ENCODE measurements at places on chromosomes 12 and 14.

DNA sequence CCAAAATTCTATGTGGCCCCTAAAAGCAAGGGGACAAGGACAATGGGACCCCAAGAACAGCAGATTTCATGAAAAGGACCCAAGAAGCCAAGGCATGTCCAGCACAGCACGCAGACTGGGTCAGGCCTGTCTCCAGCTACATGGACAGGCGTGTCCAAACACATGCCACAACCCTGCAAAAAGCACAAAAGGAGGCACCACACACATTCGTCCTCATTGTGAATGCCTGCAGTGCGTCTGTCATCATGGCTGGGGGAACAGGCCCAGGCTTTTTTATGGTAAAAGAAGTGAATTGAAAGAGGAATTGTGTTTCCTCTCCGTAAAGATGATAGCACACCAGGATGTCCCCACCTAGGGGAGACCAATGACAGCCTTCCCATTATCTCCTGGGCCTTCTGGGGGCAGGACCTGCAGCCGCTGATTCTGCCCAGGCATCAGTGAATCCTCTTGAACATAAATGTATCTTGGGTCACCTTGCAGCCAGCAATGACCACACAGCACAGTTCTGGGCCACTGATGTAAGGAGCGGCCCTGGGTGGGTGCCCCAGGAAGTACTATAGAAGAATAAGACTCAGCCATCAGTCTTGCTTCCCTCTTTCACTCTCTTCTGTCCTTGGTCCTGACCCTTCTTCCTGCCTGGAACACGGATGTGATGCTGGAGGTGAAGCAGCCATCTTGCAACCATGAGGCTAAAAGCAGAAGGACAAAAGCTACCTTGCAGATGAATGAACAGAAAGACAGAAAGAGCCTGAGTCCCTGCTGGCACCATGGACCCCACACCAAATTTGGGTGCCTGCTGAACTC is 29.8 kb upstream of the C14orf180 start:
- no peak for DNase-seq

- no peak for DNase-seq
These were observed 67.3 kb upstream of the USP15 start for GRCh38 chr12:62192903-62193250.

DNA sequence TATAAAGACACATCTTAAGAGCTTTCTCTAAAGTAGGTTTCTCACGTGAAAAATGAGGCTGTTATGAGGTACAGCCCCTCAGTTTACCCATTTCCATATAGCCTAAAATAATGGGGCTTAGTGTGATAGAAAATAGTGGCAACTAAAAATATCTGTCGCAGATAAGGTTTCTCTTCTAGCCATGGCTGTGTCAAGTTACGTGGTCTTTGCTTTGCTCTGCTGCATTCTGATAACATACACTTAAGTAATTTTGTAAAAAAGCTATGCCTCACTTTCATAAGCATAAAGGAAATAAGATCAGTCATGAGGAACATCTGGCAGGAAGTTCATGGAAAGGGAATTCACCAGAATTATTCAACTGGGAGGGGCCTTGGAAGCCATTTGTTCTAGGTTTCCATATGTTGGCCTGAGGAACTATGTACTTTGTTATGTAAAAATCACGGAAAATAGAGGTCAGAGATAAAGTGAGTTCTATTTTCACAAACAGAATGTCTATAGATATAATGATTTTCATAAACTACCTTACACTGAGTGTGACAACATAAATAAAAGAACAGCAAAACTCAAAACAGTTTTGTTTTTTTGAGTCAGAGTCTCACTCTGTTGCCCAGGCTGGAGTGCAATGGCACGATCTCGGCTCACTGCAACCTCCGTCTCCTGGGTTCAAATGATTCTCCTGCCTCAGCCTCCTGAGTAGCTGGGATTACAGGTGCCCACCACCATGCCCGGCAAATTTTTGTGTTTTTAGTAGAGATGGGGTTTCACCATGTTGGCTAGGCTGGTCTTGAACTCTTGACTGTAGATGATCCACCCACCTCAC is 195.6 kb upstream of the KRR1 start:
- no peak for DNase-seq

DNA sequence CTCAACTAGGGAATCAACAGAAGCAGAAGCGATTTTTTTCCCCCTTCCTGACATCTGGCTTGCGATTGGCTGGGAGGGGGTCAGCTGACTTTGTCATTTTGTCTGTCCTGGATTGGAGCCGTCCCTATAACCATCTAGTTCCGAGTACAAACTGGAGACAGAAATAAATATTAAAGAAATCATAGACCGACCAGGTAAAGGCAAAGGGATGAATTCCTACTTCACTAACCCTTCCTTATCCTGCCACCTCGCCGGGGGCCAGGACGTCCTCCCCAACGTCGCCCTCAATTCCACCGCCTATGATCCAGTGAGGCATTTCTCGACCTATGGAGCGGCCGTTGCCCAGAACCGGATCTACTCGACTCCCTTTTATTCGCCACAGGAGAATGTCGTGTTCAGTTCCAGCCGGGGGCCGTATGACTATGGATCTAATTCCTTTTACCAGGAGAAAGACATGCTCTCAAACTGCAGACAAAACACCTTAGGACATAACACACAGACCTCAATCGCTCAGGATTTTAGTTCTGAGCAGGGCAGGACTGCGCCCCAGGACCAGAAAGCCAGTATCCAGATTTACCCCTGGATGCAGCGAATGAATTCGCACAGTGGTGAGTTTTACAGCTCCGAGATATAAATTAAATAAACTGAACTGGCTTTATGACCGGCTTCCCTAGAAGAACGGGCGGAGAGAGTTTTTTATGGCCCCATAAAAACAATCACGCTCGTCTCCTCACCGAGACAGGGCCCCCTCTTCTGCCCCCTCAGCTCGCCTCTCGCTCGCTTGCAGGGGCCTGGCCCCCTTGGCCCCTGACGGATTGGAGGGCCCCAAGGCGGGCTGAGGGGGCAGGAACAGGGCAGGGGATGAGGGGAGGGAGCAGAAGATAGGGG is at the start of gene HOXC6:
Gene HOXC6, plus strand, starts transcription at position 127 of the 888 bp plus-strand sequence. Its CDS starts 82 bp downstream, at position 209.
- no peak for DNase-seq
